Activated CD4-positive, alpha-beta T cell treated with anti-CD3 and anti-CD28 coated beads for 48 hours (primary cell): ENCODE measurements at places on chromosomes 7 and 10.

GRCh38 chr7:143171697-143172096 lies 11.5 kb upstream of the TAS2R39 start:
- DNase-seq: no peak

- no peak for DNase-seq
Measured at GRCh38 chr7:19352305-19352695, 207.1 kb upstream of the FERD3L start.

- DNase-seq: no peak
Measured at GRCh38 chr10:86330778-86331763, 35.5 kb downstream of the GRID1 start.

DNA sequence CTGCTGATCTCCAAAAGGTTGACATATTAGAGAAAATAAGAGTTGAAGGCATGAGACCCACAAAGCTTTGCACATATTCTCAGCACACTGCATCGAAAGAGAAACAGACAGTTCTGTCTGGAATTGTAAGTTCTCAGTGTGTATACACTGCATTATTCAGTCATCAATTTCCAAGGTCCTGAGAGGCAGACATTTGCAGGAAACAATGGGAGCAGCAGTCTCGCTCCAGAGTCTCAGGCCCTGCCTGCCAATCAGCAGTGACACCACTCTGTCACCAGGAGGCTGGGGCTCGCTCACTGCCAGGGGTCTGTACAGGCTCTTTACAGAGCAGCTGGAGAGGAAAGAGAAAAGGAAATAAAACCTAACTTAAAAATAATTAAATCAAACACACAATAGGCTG lies 36.3 kb downstream of the JAZF1 start:
- DNase-seq: no peak

- no peak for DNase-seq
Measured at GRCh38 chr7:144824360-144824759, 11.5 kb downstream of the TPK1 start.

DNA sequence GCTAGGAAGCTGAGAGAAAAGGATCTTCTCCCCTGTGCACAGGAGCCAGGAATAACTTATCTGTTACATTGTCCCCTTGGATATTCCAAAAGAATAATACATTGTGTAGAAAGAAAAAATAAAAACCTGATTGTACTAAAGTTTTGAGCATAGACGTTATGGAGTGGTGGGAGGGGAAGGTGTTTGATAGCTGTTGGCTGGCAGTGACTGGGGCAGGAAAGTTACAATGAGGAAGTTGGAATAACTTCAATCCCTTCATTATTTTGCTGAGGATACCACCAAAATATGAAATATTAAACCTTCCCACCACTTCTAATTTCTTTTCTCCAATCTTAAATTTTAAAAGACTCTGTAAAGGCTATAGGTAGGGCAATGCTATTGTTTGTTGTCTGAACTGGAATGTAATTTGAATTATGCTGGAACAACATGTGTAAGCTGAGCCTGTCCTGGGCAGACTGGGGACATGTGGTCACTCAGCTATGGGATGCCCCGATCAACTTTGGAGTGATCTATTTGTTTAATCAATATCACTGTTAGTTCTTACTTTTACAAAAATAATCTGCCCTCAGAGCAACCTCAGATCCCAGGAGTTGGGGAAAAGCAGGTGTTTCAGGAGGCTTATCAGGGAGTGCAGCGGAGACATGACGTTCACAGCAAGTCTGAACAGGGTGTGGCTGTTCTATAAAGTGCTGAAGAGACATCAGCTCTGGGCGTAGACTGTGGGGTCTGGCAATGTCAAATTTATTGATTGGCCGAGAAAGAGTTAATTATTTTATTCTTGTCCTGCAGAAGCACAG lies 20.8 kb downstream of the CYP3A43 start:
- no peak for DNase-seq
